ENCODE measurements at places on chromosomes 16 and 17.

DNA sequence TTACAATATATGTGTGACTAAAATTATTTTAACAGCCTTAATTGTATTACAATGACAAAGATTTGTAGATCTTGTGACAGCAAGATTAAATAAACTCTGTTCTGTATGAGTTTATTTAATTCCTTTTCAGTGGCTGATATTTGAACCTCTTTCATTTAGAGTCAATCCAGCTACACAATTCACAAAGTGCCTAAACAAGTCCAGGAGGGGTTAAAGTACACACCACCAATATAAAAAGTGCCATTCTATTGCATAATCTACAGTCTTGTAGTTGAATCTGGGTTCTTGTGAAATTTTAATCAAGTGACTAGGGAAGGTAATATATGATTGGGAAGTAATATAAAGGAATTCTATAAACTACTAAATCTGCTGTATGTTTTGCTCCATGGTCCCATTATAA lies 3.9 kb upstream of the NFAT5 start:
- no peak for DNase-seq

DNA sequence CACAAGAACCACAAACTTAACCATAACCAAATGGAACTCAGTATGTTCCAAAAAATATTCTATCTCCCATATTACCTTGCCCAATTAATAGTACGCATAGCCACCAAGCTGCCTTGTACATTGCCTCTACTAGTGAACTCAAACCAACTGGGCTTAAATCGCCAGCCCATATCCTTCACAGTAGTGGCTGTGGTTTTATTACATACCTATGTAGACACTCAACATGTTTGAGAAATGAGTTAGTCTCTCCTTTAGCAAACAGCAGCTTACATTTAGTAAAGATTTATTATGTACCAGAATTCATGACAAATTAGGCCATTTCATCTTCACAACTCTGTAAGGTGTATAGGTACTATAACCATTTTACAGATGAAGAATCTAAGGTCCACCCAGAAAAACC lies 41.4 kb downstream of the GRB2 start:
- DNase-seq, result no peak

DNA sequence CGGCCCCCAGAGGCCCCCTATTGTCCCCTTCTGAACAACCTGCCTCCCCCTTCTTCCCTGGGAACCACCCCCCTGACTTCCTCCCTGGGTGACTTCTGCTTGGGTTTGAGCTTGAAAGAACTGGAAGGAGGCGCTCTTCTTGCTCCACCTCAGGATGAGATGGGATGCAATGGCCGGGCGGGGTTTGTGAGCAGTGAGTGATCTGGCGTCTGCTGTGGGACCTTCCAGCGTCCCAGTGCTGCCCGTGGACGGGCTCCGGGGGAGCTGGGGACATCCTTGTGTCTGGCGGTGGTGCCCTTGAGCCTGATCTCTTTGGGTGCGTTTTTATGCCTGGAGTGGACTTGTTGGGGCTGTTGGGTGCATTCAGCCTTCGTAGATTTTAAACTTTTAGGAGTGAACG lies 11.6 kb downstream of the MGRN1 start:
- no peak for DNase-seq

GRCh38 chr17:17728550-17729251 lies 47.4 kb downstream of the RAI1 start:
- no peak for DNase-seq

DNA sequence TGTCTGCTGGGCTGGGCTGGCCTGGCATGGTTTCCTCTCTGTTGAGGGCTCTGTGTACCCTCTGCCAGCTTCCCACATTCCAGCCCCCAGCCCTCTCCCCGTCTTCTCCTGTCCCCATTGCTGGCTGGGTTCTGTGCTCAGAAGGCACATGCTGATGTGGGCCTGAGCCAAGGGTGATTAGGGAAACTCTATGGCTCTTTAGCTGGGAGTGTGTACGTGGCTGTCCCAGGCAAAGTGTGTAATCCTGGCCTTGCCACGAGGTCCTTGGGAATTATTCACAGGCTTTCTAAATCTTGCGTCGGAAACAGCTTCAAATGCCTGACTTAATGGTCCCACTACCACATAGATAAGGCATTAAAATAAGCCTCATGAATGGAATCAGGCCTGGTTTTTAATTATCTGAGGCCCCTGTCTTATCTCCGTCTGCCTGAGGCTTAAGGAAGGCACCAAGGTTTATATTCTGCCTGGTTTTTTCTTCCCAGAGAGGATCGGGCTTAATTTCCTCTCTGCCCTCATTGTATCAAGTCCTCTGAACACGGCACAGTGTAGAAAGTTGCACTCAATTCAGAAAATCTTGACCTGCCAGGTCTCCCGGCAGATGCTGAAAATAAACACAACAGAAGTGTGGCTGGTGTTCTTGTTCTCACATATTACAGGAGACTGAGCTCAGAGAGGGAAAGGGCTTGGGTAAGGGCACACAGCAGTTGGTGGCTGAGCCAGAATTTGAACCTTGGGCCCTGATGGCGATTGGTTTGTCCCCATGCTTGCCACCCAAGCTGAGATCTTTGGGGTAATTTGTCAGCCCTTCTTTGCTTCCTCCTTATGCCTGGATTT lies 52.9 kb upstream of the LGALS9 start:
- DNase-seq, result no peak

DNA sequence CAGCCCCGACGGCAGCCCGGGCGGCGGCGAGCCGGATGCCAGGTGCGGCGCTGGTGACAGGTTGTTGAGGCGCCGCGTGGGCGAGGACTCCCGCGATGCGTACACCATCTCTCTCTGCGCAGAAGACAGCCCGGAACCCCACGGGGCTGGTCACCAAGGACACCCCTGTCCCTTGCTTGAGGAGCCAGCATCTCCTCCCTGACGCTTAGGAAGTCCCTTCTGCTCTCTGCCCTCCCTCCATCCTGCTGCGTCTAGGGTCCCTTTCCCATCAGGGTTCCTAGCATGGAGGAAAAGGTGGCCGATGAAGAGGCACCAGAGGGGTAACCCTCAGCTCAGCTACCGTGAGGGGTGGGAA lies 43.6 kb downstream of the SRCIN1 start:
- no peak for DNase-seq
